ENCODE measurements at places on chromosomes 2 and 18.

DNA sequence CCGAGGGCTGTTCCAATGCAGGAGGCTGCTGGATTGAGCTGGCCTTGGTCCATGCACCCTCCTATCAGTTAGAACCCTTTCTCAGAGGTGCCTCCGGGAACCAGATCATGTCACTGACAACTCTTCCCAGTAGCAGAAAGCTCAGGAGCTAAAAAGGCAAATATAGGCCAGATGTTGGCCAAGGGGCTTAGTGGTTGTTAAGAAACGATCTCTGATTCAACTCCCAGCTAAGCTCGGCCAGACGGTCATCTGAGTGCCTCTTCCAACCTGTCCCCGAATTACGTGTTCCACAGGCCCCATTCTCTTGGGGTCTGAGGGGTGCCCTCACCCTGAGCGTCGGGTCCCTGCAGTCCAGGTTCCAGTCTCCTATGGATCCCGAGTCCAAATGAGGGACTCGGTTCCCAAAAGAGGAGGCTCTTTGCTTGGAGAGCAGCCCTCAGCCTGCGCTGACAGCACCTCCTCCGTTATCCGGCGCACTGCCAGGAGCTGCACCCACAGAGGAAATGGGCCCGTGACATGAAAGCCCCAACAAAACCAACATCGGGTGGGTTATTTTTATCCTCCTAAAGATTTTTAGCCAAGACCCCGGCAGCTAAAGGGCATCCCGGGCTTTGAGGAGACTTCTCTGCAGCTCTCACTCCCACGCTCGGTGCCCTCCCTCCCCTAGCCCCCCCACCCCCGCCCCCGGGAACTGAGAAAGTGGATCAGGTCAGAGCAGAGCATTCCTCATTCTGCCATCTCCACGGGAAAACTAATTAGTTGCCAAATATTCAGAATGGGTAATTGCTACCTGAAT lies 106.6 kb upstream of the ID2 start:
- peak; percentile 72 for DNase-seq

GRCh38 chr18:35430721-35431373 lies 53.7 kb upstream of the ZNF396 start:
- no peak for DNase-seq

DNA sequence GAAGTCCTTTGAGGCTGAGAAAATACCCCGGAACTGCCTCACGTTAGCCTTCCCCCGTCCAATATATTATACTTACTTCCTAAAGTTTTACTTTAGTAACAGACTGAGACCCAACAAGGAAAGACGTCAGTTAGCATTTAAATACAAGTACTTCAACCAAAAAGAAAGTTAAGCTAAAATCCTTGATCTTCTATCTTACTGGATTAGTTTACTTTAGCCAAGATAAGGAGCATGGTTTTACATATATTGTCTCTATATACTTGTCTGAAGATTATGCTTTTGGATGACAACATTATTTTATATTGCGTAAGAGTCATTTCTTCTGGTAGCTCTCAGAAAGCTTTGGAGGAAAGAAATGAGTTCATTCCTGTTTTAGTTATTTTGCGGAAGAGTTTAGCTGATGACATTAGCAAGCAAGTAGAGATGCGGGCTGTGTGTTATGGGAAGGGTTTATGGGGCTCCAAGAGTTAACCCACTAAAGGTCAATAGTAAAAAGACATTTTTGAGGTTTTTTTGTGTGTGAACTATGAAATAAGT lies 532.9 kb downstream of the ZNF516 start:
- no peak for DNase-seq

- no peak for DNase-seq
These were observed 134.3 kb downstream of the THADA start for GRCh38 chr2:43461453-43462073.

GRCh38 chr2:95278637-95279225 lies 4.5 kb downstream of the PROM2 start:
- DNase-seq = no peak

DNA sequence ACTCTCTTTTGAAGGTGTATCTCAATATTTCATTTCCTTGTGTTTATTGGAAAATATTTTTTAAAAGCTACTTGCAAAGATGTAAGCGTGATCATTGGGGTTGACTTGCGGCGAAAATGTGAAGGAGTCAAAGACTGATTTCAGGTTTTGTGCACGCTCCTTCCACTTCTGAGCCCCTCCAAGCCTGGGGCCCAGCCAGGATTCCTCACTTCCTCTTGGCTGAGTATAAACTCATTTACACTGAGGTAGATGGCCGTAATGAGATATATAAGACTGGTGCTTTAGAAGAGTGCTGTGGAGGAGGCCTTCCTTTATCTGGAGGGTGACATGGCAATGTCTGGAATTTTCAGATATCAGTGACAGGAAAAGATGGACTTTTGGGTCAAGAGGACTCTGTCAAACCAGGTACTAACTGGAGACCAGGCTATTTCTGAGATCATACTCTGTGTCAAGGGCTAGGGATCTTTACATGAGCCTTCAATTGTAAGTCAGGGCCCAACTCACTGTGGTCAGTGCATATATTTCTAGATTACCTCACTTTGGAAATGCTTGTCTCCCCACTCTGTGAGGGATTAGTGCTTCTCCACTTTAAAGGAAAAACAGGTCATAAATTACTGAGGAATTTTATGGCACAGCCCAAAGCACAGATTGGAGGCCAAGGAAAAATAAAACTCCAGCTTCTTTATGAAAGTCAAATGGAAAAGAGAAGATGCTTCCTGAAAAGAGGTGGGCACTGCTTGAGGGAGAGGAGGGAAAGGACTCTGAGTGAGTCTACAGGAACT lies 22.8 kb downstream of the PRKCE start:
- DNase-seq = no peak
